ENCODE measurements at places on chromosomes 16 and 17. TPM values are rescaled to one million over a fixed set of nuclear protein-coding genes. Genes with fewer than 3 reads are reported as not detected.

GRB7 gene
- not detected for total RNA-seq

MEIOB gene
- not detected for total RNA-seq

KRT28 gene
- total RNA-seq, result not detected

UBE2O gene
- 26.1 TPM for total RNA-seq

CFAP97D1 gene
- not detected for total RNA-seq

AIPL1 gene
- total RNA-seq, result not detected

ABCC3 gene
- 22.9 TPM for total RNA-seq

HLF gene
- total RNA-seq, result 0.08 TPM

FAM171A2 gene
- total RNA-seq, result 2.5 TPM

CDK5R1 gene
- total RNA-seq, result 5.0 TPM

AOC2 gene
- 1.1 TPM for total RNA-seq

PRAC1 gene
- total RNA-seq, result not detected

ALOX15 gene
- not detected for total RNA-seq

SLC16A6 gene
- 0.79 TPM for total RNA-seq

BAIAP3 gene
- total RNA-seq, result 2.0 TPM

TBC1D3G gene
- not detected for total RNA-seq

ZCCHC14 gene
- 3.4 TPM for total RNA-seq

Measured in A375 (cell line).